Activated naive CD4-positive, alpha-beta T cell (primary cell): ENCODE measurements at places on chromosomes 7 and 10.

- no peak for DNase-seq
Measured at GRCh38 chr10:69636626-69637605, 6.9 kb downstream of the FAM241B start.

- no peak for DNase-seq
Measured at GRCh38 chr10:75449382-75450074, 18.1 kb downstream of the LRMDA start.

GRCh38 chr7:2444476-2444875, 31.7 kb downstream of the GRIFIN start:
- DNase-seq = no peak

DNA sequence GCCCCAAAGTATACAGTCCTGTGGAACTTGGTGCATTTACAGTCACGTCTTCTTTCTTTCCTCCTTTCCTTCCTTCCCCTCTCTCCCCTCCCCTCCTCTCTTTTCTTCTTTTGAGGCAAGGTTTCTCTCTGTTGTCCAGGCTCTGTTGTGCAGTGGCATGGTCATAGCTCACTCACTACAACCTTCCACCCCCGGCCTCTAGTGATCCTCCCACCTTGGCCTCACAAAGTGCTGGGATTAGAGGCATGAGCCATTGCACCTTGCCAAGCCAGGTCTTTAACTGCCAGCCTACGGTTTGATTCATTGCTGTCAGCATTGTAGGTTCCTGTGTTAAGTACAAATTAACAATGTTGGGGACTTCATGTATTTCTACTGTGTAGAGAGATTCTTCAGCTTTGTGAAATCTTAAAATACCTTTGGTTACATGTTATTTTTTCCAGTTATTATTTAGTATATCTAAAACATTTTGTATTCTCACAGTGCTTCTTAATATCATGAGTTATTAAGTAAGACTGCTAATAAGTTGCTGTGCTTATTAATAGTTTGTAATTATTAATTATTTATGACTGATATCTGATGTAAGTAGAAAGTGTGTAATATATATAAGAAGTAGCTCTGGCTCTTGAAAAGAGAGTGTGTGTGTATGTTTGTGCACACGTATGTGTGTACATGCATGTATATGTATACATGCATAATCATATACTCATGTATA, 320.8 kb downstream of the EXOC4 start:
- no peak for DNase-seq

DNA sequence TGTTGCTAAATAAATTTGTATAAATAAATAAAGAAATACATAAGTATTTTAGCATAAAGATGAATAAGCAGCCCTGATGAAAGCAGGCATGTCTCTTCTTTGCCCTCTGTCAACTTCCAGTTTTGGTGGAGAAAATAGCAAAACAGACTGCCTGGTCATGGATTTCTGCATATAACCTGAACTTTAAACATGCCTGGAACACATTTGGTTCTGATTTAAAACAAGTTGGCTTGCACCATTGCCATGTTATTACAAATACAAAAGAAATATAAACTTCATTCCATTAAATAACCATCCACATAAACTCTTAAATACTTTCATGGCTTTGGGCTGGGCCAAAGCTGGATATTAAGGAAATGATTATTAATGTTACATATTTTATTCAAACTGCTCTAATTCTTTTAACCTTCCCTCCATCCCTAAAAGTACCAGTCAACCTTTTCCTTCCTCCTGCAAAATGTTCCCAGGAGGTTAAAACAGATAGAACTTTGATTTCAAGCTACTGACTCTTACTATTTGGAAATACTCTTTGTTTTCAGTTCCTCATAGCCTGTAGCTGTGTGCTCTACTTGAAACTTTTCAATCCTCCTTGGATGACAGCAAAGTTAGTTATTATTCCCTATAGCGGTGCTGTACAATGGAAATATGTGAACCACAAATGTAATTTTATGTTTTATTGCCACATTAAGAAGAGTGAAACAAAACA, 96.3 kb downstream of the BICC1 start:
- no peak for DNase-seq

GRCh38 chr10:32105782-32106382, 49.7 kb upstream of the KIF5B start:
- no peak for DNase-seq

DNA sequence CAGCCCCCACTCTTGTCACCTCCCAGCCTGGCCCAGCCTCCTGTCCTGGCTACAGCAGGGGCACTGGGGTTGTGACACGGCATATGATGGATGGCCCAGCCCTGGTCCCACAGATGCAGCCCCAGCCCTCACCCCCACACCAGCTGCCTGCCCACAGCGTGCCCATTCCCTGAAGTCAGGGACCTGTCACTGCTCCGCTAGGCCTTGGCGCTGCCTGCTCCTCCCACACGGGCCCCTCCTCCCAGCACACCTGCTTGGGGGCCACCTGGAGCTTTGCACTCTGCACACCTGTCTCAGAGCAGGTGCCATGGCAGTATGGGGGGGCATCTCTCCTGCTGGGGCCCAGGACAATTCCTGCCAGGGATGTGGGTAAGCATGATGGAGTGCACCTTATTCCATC, 3.5 kb downstream of the GCK start:
- no peak for DNase-seq
